ENCODE measurements at places on chromosomes 6 and 20.
A peak's percentile ranks its signal among the peaks of the same experiment; 100 is the strongest.

GRCh38 chr6:110277100-110277665 lies 81.0 kb downstream of the METTL24 start:
- H3K4me3 ChIP-seq: no peak overlapping the region
- no peaks in the 10 kb centered on the region for H3K27me3 ChIP-seq
- DNase-seq: no peak
- no peaks in the 10 kb centered on the region for H3K4me1 ChIP-seq
- H3K27ac ChIP-seq: no peak overlapping the region

DNA sequence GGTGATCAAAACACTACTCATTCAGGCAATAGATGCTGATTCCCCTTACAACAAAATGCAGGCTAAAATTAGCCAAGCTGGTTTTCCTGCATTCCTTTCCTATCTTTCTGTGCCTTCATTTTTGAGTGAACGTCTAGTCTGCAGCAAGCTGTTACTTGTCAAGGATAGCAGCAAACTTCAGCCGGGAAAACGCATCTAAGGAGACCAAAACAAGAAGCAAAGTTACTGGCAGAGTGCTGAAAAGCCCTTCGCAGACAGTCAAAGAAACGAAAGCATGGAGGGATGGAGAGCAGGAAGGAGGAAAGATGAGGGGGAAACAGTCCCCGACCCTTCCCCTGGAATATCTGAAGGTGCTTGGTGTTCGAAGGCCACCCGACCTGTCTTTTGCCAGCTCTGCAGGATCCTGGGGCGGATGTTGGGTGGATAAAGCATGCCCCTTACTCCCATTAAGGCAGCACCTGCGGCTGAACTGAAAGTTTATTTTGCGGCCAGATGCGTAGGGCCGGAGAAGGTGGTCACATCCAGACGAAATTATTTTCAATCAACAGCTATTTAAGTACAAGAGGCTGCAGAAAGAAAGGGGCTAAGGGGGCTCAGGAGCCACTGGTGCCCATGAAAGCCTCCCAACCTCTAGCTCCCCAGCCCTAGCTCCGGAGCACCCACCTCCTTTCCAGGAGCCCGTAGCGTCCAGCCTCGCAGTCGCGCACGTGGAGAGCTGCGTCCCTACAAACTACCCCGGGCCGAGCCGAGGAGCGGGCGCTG lies 538 bp downstream of the FERMT1 start:
- H3K27me3 ChIP-seq: peaks cover 24% of the 10 kb centered on the region
- DNase-seq: no peak
- H3K4me3 ChIP-seq: no peak overlapping the region
- no peaks in the 10 kb centered on the region for H3K36me3 ChIP-seq
- H3K27ac ChIP-seq: no peak overlapping the region

DNA sequence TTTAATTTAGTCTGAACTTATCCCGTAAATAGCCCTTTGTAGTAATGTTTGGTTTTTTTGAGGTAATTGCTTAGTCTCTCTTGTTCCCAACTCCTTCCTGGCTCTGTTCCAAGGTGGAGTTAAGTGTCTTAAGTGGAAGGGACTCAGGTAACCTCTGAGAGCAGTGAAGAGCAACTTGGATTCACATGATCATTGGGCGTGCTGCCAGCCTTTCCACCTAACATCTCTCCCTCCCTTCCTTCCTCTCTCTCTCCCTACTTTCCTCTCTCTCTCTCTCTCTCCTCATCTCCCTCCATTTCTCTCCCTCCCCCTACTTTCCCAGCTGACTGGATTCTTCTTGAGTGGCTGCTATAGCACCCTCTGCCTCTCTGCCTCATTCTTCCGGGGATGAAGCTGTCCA lies 232.9 kb upstream of the SASH1 start:
- H3K4me1 ChIP-seq: no peaks in the 10 kb centered on the region
- no peak overlapping the region for H3K27ac ChIP-seq
- H3K36me3 ChIP-seq: no peaks in the 10 kb centered on the region
- H3K4me3 ChIP-seq: no peak overlapping the region
- peaks cover 4% of the 10 kb centered on the region for H3K27me3 ChIP-seq

DNA sequence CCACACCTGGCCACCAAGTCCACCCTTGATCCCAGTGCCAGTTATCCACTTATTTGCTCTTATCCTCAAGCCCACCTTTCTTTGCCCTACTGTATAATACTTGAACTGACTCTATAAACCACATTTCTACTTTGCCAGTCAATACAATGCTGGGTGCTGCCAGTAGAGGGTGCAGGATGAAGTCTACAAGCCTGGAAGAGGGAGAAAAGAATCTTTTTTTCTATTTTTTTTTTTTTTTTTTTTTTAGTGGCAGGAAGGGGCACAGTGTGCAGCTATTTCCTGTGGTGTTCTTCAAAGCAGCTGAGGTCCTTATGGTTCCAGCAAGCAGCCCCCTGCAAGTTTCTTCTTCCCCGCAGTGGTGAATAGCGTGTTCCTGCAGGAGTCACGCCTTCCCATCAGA lies 22.2 kb upstream of the GABRR1 start:
- no peaks in the 10 kb centered on the region for H3K4me1 ChIP-seq
- H3K36me3 ChIP-seq: no peaks in the 10 kb centered on the region
- no peaks in the 10 kb centered on the region for H3K27me3 ChIP-seq
- H3K27ac ChIP-seq: no peak overlapping the region
- DNase-seq: peak; percentile 4

- H3K27me3 ChIP-seq: no peaks in the 10 kb centered on the region
- no peaks in the 10 kb centered on the region for H3K4me1 ChIP-seq
- no peaks in the 10 kb centered on the region for H3K36me3 ChIP-seq
- H3K27ac ChIP-seq: no peak overlapping the region
Observed at GRCh38 chr6:152952866-152953509, 29.9 kb downstream of the FBXO5 start.

- no peak overlapping the region for H3K4me3 ChIP-seq
- no peak for DNase-seq
- H3K4me1 ChIP-seq: no peaks in the 10 kb centered on the region
- no peak overlapping the region for H3K27ac ChIP-seq
- H3K36me3 ChIP-seq: no peaks in the 10 kb centered on the region
Observed at GRCh38 chr6:93789532-93789931, 370.2 kb upstream of the EPHA7 start.

Data from effector memory CD4-positive, alpha-beta T cell (primary cell).